Endothelial cell (in vitro differentiated cells): ENCODE measurements at places on chromosomes 16 and 17. TPM values are rescaled to one million over a fixed set of nuclear protein-coding genes. Genes with fewer than 3 reads are reported as not detected.
A peak's percentile ranks its signal among the peaks of the same experiment; 100 is the strongest.

GRCh38 chr17:39538866-39539265 lies 68.9 kb downstream of the NEUROD2 start:
- H3K36me3 ChIP-seq: no peaks in the 10 kb centered on the region
- DNase-seq: no peak
- peak overlapping the region; percentile 53 for H3K27ac ChIP-seq
- peaks cover 4% of the 10 kb centered on the region for H3K27me3 ChIP-seq
- no peak overlapping the region for H3K4me3 ChIP-seq
- peaks cover 66% of the 10 kb centered on the region for H3K4me1 ChIP-seq

DNA sequence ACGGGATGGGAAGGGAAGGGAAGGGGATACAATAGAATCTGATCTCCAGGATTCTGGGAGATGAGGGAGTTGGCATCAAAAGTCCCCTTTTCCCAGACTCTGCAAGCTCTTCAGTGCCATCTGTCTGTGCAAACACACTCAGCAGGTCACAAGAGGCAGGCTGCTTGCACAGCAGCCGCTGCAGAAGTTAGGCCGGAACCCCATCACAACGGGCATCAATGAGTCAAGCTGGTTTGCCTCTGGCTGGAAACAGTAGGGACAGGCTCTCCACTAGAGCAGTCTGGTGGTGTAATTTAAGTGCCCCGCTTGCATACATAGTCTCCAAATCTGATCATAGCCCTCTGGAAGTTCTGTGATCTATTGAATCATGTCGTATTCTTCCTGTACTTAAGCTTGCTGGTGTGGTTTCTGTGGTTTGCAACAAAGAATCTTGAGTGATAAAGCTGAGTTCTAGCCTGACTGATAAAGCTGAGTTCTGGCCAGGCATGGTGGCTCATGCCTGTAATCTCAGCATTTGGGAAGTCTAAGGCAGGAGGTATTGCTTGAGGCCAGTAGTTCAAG lies 33.7 kb upstream of the KDM8 start:
- no peak overlapping the region for H3K4me3 ChIP-seq
- H3K4me1 ChIP-seq: no peaks in the 10 kb centered on the region
- no peak for DNase-seq
- H3K27ac ChIP-seq: no peak overlapping the region
- no peaks in the 10 kb centered on the region for H3K36me3 ChIP-seq

GRCh38 chr17:40830085-40830776 lies 7.8 kb upstream of the KRT10 start:
- peaks cover 4% of the 10 kb centered on the region for H3K36me3 ChIP-seq
- no peak overlapping the region for H3K4me3 ChIP-seq
- no peak for DNase-seq
- no peak overlapping the region for H3K27ac ChIP-seq
- H3K27me3 ChIP-seq: peaks cover 3% of the 10 kb centered on the region
- peaks cover 18% of the 10 kb centered on the region for H3K4me1 ChIP-seq

GRCh38 chr16:13193721-13194120 lies 292.3 kb downstream of the SHISA9 start:
- H3K4me3 ChIP-seq: no peak overlapping the region
- no peaks in the 10 kb centered on the region for H3K27me3 ChIP-seq
- no peaks in the 10 kb centered on the region for H3K36me3 ChIP-seq

DNA sequence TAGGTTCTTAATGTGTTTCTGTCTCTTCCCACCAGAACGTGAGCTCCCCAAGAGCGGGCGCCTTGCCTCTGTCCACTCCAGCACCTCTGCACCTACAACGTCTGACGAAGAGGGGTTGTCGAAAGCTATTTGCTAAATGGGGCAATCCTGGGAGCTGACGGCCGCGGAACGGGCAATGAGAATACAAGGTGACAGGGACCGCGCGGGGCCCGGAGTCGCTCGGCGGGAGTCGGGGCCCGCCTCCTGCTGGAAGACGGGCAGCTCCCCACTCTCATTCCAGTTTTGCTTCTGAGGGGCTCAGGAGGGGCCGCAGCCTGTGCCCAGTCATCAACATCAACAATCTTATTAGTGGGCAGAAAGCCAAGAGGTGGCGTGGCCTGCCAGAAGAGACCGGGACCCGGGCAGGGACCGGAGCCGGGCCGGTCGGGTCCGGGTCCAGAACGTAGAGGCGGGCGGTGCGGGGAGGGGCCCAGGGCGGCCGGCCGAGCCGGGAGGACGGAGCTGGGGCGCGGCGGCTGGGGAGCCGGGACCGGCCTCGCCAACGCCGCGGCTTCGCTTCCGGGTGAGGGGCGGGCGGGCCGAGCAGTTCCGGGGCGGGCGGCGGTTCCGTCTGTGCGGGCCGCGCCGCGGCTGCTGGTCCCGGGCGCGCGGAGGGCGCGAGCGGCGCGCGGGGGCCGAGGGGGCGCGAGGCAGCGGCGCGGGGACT lies at the start of gene MOSMO:
Gene MOSMO, plus strand, starts transcription at position 603 of the 706 bp plus-strand sequence. CDS start 191 bp downstream, outside the sequence.
- H3K4me1 ChIP-seq: peaks cover 15% of the 10 kb centered on the region
- H3K27me3 ChIP-seq: peaks cover 2% of the 10 kb centered on the region
- peak; percentile 41 for DNase-seq
- H3K27ac ChIP-seq: no peak within 1 kb of the TSS
- peak within 1 kb of the TSS; percentile 94 for H3K4me3 ChIP-seq

SYNGR3 gene
- total RNA-seq: 0.82 TPM

CFAP97D1 gene
- total RNA-seq: 0.10 TPM
